ENCODE measurements at places on chromosomes 16 and 17.

DNA sequence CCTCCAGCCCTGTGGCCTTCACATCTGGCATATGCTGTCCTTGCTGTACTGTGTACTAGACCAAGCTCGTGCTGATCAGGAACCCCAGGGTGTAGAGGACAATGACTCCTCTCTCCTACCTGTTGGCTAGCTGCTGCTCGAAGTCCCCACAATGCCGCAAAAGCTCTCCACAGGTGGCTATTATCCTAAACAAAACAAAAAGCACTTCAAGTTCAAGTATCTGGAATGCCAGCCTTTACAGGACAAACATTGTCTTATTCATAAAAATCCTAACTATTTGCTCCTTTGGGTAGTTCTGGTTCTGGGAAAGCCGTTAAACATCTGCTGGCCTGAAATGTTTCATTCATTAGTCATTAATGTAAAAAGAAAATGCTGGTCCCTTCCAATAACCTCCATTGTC is 42.8 kb downstream of the COG7 start:
- DNase-seq, result no peak

- no peak for DNase-seq
Measured at GRCh38 chr17:859061-859823, 77.1 kb downstream of the MRM3 start.

DNA sequence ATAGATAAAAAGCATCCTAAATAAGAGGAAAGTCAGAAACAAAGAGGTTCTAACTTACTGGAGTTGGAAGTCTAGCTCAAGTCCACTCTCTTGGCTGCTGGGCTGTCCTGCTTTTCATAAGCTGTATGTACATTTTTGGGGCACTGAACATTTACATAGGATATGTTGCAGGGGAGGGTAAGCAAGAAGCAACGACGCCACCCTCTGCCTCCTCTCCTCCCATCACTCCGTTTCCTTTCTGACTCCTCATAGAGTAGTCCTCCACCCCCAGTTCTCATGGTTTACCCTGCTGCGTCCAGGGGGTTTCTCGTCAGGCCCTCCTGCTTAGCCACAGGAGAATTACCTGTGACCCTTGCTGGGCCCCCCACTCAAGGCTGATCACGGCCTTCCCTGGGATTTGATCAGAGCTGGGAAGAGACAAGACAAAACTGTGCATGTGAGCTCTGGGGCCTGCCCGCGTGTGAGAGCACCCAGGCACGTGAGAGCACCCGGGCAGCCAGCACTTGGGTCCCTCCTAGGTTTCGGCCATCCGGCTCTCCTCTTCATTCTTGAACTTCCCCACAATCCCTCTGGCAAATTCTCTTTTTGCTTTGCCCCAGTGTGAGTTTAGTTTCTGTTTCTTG is 37.1 kb downstream of the TMEM11 start:
- DNase-seq, result no peak

- no peak for DNase-seq
Measured at GRCh38 chr16:83995754-83996153, 27.7 kb downstream of the NECAB2 start.

DNA sequence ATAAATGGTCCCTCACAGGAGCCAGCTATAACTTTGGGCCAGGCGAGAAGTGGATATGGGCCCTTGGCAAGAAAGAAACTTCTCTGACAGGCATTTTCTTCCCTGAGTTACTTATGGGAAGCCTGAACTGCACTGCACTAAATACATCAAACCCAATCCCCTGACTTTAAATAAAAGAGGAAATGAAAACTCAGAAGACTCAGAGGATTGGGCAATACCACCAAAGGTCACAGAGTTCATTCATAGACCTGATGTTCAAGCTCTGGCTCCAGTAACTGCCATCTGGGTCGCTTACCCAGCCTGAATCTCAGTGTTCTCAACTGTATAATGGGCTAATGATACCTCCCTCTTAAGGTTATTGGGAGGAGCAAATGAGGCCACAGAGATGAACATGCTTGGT is 815 bp downstream of the KRT35 start:
- DNase-seq, result no peak

DNA sequence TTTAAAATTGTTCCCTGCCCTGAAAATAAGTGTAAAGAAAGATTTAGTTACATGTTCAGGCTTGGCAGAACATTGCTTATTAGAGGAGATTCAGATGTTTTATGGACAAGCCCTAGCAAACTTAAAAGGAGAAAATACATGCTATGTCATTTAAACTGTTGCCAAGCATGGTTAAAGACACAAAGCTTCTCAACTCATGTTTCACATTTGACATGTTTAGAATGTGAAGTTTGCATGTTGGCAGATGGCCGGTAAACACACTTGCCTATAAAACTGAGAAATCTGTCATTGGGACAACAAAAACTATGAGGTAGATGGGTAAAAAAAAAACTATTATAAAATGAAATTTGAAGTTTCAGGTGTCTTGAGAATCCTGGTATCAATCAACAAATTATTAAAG is 5.8 kb downstream of the KRTAP29-1 start:
- DNase-seq, result no peak

DNA sequence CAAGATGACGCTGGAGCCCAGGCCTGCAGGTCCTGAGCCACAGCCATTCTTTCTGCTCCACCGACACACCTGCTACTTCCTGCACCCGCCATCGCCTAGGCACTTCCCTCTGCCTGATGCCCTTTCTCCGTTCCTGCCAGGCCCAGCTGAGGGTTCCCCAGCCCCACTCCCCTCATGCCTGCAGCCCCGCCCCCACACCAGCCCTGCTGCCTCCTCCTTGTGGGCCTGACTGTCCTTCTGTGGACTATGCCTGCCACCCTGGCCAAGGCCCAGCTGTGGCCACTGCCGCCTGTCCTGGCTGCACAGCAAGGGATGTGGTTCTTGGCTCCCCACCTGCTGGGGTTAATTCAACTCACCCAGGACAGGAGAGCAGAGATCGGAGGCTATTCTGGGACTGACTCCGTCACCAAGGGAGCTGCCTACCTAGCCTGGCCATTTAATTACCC is 7.5 kb downstream of the NATD1 start:
- DNase-seq, result no peak

DNA sequence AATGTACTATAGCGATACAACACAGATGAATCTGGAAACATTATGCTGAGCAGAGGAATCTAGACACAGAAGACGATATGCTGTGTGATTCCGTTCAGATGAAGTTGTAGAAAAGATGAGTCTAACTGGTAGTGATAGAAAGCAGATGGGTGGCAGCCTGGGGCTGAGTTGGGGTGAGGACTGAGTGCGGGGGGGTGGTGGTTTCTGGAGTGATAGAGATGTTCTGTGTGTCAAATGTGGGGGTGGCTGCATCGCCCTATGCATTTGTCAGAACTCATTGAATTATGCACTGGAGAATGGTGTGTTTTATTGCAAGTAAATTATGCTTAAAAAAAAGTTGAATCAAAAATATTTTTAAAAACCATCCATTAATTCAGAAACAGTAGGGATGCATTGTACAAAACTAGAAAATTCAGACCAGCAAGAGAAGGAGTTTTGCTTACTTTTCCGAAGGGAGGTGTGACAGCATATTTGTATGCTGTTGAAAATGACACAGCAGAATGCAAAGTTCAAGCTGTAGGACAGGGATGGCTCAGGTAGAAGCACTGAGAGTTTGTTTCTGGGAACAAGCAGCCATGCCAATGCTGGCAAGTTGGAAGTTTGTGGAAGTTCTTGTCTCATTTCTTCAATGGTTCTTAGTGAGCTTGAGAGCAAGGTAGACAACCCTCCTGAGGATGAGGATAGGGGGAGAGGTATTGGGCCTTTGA is 13.0 kb upstream of the DRG2 start:
- no peak for DNase-seq

DNA sequence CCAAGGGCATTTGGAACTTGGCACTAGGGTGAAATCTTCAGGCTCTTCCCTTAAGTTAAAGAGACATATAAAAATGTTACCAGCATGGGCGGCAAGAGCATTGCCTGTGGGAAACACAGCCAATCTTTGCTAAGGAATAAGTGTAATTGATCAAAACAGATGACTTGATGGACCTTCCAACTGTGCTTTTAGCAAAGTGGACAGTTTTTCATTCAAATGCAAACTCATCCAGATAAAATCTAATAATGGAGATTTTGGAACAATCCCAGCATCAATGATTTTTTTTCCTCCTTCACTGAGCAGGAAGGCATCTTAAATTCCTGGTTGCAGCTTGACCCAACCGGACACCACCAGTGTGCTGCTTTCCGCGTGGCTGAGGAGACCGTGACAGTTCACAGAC is 42.9 kb upstream of the BHLHA9 start:
- DNase-seq, result no peak

GRCh38 chr17:68302066-68302564 is 10.8 kb downstream of the ARSG start:
- DNase-seq, result no peak

DNA sequence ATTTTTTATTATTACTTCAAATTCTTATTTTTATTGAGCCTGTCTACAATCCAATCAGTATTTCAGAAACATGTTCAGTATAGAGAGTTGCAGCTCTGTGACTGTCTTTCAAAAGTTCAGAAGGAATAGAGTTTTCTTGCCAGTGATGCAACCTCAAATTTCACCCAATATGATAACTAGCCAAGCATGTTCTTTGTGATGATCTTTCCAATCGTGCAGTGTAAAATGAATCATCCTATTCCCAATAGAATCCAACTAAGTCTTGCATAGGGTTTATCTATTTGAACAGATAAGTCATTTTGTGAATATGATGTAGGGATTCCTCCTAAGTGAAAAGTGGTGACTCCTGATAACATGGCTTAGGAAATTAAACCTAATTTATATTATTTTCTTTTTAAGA is 937.8 kb downstream of the KCNJ2 start:
- DNase-seq, result no peak

GRCh38 chr17:65628644-65629036 is 67.2 kb upstream of the AXIN2 start:
- no peak for DNase-seq

- DNase-seq, result no peak
Measured at GRCh38 chr17:60538726-60539125, 12.7 kb upstream of the APPBP2 start.

DNA sequence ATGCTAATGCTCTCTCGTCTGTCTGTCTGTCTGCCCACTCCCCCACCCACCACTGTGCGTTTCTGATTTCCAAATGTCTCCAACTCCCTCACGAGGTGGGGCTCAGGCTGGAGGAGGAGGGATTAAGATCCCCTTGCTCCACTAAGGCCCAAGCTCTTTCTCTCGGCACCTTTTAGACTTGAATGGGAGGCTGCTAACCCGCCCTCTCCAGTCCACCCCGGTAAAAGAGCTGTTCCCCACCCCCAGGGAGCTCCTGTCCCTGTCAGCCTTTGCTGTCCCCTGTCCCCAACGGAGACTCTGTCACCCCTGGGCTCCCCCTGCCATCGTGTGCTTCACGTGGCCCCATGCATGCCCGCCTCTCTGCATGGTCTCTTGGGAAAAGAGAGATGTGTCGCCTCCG is 68.5 kb upstream of the PLCG2 start:
- DNase-seq, result no peak

GRCh38 chr17:21689604-21690003 is 2.7 kb upstream of the KCNJ18 start:
- no peak for DNase-seq

- no peak for DNase-seq
Measured at GRCh38 chr17:63041722-63042121, 75.7 kb downstream of the TANC2 start.

DNA sequence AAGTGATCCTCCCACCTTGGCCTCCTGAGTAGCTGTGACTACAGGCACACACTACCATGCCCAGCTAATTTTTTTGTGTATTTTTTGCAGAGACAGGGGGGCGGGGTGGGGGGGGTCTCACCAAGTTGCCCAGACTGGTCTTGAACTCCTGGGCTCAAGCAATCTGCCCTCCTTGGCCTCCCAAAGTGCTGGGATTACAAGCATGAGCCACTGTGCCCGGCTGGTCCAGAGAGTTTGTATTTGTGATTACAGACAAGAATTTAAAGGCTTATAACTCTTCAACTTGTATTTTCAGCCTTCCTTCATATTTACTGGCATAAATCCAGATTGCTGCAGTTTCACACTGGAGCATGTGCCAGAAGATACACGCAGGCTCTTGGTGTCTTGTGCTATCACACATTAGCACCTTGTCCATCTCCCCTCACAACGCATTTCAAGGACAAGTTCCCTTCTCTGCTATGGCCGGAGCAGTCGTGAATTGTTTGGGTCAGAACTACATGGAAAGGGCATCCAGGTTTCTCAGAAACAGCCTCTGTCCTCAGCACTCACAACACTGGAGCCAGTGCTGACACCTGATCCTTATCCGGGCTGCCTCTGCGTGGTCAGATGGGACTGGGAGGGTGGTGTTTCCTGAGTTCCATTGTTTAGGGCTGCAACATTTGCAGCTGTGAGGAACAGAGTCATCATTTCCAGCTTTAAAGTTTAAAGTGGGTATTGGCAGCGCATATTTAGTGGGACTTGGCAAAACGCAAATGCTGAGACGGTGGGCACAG is 28.1 kb downstream of the WSCD1 start:
- DNase-seq, result no peak

DNA sequence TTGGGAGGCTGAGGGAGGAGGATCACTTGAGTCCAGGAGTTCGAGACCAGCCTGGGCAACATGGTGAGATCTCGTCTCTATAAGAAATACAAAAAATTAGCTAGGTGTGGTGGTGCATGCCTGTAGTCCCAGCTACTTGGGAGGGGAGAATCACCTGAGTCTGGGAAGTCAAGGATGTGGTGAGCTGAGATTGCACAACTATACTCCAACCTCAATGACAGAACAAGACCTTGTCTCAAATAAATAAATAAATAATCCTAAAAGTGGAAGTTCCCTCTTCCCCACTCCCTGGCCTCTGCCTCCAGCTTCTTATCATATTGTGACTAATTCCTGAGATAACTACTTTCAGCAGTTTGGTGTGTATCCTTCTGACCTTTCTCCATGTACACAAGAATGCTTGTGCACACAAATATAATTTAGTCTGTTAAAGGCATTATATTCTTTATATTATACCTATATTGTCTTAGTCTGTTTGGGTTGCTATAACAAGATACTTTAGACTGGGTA is 23.5 kb upstream of the DNAJA2 start:
- no peak for DNase-seq

GRCh38 chr17:78583091-78583490 is 5.9 kb upstream of the DNAH17 start:
- DNase-seq, result no peak

GRCh38 chr17:57737450-57737849 is 7.6 kb downstream of the CCDC182 start:
- no peak for DNase-seq

GRCh38 chr17:59002848-59003247 is 103.8 kb downstream of the TRIM37 start:
- no peak for DNase-seq

Data from activated T-helper 1 cell treated with anti-CD3 and anti-CD28 coated beads, Interleukin-2, amount 50 U/mL, for 16 hours (primary cell).